Upper lobe of left lung (tissue), 6 donors: ENCODE measurements at places on chromosomes 3 and 15. TPM values are rescaled to one million over a fixed set of nuclear protein-coding genes. Genes with fewer than 3 reads are reported as not detected.

DNA sequence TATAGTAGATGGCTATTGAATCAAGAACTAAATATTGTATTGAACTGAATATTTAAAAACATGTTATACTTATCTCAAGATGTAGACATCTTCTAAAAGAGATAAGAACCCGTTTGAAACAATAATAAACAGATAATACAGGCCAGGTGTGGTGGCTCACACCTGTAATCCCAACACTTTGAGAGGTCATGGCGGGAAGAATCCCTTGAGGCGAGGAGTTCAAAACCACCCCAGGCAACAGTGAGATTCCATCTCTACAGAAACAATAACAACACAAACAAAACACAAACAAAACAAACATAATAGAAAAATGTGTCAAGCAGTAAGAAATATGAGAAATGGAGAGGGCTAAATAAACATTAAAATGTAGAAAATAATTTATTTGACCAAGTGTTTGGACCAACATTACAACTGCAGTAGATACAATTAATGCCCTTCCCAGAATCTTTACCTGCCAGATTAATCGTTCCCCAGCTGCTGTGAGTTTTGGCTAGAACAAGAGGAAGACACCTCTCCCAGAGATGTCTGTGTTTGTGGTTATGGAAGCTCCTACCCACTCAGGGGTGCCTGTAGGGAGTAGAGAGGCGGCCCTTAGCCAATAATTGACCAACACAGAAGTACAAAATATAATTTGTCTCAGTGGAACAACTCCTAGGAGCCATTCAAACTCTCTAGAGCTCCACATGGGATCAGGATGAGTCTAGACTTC, 111.9 kb upstream of the AGTR1 start:
- no peak for DNase-seq

DNA sequence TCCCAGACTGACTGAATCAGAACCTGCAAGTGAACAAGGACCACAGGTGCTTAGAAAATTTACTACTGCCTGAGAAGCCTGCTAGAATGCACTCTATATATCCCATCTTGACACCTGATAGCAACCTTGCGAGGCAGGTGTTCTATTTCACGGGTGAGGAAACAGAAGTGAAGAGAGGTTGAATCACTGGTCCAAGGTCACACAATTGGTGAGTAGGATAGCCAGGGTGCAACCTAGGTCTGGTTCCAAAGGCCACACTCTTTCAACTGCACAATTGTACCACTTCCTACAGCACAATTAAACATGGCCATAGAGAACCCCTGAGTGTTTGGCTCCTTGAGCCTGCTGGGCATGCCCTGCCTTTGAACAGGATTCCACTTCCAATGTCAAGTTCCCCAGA, 87.0 kb downstream of the RAB11A start:
- DNase-seq, result no peak

DOCK3 gene
- 0.15 TPM for total RNA-seq

DNA sequence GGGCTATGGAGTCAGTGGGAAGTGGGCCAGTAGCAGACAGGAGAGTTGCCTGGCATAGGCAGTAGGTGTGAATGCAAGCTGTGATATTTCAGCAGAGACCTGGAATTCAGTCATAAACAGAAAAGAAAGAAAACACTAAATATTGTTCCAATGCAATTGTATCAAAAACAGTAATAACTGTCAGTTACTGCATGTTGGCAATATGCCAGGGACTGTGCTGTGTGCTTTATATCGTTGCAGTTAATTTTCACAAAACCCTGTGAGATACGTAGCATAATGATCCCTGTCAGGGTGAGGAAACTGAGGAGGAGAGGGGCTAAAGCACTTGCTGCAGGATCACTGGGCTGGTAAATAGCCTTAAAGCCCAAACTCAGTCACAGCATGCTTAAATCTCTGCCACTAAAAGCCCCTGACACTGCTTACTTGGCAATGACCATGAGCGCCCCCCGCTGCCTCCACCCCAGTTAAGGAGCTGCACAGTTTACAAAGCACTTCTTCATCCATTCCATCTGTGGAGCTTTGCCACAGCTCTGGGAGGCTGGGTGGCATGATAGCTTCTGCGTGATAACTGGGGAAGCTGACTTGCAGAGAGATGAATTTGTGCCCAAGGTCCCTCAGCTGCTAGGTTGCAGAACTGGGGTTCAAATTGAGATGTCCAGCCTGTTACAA, 3.9 kb downstream of the SLC6A1 start:
- no peak for DNase-seq

CLDN18 gene
- total RNA-seq, result 472 TPM

DNA sequence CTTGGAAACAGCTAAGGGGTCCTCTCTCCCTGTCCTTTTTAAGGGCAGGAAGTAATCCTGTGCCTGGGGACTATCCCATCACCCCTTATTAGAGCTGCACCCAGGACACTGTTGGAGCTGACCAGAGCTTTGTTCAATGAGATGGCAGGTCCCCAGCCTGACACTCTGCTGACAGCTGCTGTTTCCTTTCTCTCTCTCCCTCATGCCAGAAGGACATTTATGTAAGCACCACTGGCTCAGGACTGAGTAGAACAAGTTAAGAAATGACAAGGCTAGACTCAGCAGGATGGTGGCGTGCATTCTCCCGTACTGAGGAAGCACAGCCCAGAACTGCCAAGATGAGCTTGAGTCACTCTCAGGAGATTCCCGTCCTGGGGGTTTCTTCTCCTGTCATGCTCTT, 17.3 kb downstream of the GJD2 start:
- no peak for DNase-seq

DNA sequence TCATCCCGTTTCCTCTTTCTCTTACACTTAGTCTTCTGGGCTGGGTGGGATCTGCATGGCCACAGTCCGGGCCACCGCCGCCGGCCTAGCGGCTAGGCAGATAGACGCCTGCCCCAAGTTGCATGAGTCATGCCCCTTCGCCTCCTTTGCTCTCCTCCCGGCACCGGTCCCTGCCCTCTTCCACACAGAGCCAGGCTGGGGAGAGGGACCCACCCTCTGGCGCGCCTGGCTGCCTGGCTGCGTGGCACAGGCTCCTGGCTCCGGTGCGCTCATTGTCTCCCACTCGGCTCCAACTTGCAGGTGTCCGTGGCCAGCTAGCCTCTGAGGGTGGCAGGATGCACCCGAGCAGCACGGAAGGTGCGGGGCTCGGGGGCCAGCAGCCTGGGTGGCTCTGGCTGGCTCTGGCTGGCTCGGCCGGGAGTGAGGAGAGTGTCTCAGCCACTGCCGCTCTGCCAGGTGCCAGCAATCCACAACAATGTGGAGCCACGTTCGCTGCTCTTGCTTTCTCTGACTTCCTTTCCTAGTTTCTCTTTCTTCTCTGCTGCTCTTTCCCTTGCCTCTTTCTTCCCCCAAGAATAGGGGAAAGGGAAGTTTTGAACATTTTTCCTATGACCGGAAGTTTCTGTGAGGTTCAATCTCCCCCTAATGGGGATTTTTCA, 22.4 kb upstream of the MTHFS start:
- peak; percentile 61 for DNase-seq

GRCh38 chr3:132203889-132204596, 113.2 kb upstream of the ACP3 start:
- no peak for DNase-seq

RETNLB gene
- not detected for total RNA-seq

CNTN4 gene
- 1.0 TPM for total RNA-seq

ST3GAL6 gene
- 17.2 TPM for total RNA-seq

DNA sequence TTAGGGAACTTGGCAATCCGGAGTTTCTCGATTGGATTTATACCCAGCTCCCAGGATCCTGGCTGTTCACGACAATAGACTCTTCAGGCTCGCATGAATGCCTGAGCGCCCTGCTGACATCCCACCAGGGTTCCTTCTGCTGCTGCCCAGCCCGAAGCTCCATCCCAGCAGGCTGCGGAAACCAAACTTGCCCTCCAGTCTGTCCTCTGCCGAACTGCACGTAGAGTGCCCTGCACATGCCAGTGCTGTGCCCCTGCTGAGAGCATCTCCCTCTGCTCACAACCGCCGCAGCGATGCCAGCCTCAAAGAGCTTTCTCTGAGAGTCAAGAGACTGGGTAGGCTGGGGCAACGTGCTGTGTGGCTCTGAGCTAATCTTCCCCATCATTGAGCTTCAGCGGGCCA, 6.9 kb downstream of the ADAMTS7 start:
- no peak for DNase-seq

DNA sequence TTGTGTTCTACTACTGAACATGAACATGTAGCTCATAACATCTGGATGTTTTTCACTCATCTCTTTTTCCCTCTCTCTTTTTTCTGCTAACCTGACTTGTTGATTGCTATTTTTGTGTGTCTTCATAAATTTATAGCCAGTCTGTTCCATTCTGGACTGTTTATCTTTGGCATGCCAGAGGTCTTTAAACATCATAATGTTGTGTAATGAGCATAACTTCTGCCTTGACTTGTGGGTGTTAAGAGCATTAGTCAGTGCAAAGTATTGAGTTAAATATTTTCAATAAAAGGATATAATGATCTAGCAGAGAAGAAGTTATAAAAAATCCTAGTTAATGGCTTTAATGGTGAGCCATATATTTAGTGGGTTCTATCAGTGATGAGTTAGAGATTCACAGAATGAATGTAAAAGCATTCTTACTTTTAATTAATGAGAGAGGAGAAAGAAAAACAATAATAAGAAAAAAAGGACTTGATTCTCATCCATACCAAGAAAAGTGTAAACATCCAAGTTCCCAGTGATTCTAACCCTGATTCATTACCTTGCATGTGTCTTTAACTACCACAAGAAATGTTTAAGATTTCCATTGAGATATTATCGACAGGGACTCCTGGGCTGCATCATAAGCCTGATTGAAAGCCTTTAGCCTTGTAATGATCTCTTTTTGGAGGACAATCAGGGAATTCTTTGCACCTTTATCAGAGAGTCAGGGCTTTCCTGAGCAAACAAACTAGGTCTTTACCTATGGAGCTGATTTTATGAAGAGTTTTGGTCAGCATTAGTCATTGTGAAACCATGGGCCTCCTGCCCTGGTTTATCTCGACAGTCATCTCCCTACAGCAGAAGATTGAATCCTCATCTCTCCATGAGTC, 22.9 kb downstream of the MITF start:
- no peak for DNase-seq

- no peak for DNase-seq
These were observed 80.5 kb downstream of the CRTC3 start for GRCh38 chr15:90610190-90610589.

LRCH3 gene
- total RNA-seq, result 68.1 TPM

STAG1 gene
- 19.1 TPM for total RNA-seq

HTR3E gene
- not detected for total RNA-seq

- DNase-seq, result no peak
These were observed 112.1 kb upstream of the MB21D2 start for GRCh38 chr3:193029800-193030199.

CLRN1 gene
- not detected for total RNA-seq

RASL12 gene
- 29.8 TPM for total RNA-seq

- no peak for DNase-seq
These were observed at the start of gene GPR87 for GRCh38 chr3:151316267-151316991. Gene GPR87 (minus strand): TSS chr3:151316820. CDS start chr3:151300100, 16,720 bp downstream.

ZNF80 gene
- total RNA-seq, result 0.09 TPM

GRCh38 chr3:49248840-49249227, 28.2 kb downstream of the C3orf62 start:
- no peak for DNase-seq

ARL6IP5 gene
- 121 TPM for total RNA-seq

GRCh38 chr3:62238431-62238830, 134.9 kb downstream of the FEZF2 start:
- no peak for DNase-seq

GRCh38 chr3:112568642-112569041, 6.8 kb downstream of the SLC35A5 start:
- DNase-seq, result no peak

DNA sequence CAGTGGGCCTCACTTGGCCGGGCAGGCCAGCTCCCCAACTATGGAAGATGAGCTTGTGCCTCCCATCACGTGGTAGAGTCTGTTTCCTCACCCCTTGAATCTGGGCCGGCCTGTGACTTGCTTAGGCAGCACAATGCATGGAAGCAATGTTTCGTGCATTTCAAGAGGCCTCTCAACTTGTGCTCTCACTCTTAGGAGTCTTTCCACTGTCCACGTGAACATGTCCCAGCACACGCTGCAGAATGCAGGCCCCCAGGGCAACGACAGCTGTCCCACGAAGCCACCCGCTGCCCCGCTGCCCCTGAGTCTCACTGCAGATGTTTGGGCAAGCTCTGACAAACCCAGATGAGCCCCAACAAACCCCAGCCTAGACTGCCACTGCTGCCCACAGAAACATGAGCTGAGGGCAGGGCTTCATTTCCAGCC, 27.2 kb upstream of the SLC41A3 start:
- no peak for DNase-seq

SEC22A gene
- 5.5 TPM for total RNA-seq

- DNase-seq, result no peak
These were observed 46.5 kb upstream of the TP63 start for GRCh38 chr3:189584645-189585044.

- no peak for DNase-seq
These were observed 122.4 kb downstream of the THSD4 start for GRCh38 chr15:71237456-71238188.

- no peak for DNase-seq
These were observed 34.5 kb upstream of the ABHD10 start for GRCh38 chr3:111944372-111944771.

CHST13 gene
- not detected for total RNA-seq

SAXO2 gene
- 11.8 TPM for total RNA-seq

DNA sequence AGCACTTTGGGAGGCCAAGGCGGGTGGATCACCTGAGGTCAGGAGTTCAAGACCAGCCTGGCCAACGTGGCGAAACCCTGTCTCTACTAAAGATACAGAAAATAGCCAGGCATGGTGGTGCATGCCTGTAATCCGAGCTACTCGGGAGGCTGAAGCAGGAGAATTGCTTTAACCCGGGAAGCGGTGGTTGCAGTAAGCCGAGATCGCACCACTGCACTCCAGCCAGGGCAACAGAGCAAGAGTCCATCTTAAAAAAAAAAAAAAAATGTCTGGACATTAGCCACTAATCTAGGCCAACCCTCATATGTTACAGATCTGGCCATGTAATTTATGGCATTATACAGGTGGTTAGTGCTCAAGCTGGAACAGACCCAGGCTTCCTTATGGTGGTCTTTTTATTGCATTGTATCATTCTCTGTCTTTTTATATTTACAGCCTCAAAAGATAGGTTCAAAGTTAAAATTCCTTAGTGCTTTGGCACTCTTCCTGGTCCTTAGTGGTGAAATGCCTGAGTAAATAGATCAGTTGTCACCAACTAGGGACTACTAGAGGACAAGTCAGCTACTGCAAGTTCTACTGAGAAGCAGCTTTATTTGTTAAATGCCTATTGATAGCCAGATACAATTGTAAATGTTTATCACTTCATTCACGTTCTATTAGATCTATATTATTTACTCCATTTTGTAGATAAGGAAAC, 16.0 kb downstream of the STARD9 start:
- no peak for DNase-seq

SH2D7 gene
- total RNA-seq, result not detected

SI gene
- total RNA-seq, result not detected

DNA sequence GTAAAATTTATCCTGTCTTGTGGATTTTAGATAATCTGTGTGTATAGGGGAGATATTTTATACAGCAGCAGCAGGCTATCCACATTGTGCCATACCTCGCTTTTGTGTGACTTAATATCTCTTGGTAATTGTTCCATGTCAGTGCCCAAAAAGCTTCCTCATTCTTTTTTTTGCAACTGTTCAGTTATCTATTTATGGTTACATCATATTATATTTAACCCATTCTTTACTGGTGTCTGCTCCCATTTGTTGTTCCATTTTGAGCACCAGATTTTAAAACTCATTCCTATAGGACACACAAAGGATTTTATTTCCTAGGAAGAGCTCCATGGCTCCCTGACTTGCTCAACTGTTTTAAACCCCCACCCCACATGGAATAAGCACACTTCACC, 86.3 kb upstream of the RASGRP1 start:
- no peak for DNase-seq

SERINC4 gene
- not detected for total RNA-seq

ISG20 gene
- 57.5 TPM for total RNA-seq
